ENCODE measurements at places on chromosomes 3 and 15.

- DNase-seq = no peak
These were observed 83.4 kb upstream of the BHLHE40 start for GRCh38 chr3:4895838-4896237.

DNA sequence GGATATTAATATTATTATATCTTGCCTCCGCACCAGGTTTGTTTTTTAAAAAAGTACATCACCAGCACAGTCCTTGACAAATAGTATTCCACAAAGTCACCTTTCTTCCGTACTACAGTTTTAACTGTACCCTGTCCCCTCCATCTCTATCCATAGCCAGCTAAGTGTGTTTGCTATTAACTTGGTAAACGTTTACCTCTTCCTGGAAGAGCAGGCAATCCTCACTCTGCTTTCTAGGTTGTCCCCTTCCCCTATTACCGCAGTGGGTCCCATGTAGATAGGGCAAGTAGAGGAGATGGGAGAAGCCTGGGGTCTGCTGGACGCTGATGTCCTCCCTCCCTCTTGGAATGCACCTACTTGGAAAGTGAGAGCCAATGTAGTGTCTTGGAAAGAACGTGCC, 83.9 kb upstream of the ETV5 start:
- no peak for DNase-seq

GRCh38 chr3:38383156-38383875, 36.7 kb downstream of the XYLB start:
- no peak for DNase-seq

DNA sequence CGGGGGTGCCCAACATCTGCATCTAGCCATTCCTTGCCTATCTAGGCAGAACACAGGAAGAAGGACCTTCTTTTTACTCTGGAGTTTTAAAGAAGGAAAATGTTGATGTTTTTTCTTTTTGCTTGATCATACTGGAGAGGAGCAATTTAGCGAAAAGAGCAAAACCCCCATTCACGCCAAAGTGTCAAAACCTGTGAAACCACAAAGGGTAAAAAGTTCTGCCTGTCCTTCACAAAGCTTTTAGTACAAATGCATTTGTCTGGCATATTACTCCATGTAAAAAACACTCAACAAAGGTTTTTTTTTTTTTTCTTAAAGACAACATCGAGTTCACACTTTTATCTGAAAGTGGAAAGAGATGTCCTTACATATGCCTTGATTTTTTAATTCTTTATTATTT, 214.2 kb upstream of the MRPL3 start:
- DNase-seq = no peak

GRCh38 chr15:89785064-89785773, 9.1 kb downstream of the MESP2 start:
- DNase-seq = no peak

- no peak for DNase-seq
These were observed 362.3 kb downstream of the NR2F2 start for GRCh38 chr15:96692826-96693225.

DNA sequence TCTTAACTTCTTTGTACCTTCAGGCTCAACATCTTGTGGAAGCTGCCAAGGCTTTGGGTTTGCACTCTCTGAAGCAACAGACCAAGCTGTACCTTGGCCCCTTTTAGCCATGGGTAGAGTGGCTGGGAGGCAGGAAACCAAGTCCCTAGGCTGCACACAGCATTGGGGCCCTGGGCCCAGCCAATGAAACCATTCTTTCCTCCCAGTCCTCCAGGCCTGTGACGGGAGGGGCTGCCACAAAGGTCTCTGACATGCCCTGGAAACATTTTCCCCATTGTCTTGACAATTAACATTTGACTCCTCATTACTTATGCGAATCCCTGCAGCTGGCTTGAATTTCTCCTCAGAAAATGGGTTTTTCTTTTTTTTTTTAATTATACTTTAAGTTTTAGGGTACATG, 253.1 kb upstream of the GADL1 start:
- DNase-seq = no peak

DNA sequence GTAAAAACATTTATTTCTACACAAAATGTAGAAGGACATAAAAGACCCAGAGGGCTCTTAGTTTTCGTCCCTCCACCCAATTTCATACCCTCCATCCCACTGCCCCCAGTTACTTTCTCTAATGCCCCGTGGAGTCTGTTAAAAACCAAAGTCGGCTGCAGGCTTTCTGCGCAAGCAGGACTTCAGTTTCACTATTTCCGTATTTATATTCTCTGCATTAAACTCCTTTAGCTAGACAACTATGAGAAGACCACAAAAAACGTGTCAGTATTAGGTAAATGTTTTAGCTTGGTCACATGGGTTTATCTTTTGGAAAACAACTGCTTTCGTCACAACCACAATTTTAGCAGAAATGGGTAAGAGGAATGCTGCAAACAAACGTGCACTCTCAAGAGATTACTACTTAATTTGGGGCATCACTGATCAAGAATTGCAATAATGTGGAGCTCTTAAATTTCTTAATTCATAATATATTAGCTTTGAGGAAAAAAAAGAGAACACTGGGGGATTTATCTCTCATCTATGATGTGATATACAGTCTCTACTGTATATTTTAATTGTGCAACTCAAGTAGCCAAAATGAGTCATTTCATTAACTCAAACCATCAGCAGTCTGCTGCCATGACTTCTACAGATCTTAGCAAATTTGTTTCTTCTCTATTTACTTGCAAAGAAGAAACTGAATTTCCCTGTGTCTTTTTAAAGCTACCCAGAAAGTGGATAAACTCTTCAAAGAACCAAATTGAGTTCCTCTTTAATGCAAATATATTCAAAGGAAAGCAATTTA, 740 bp upstream of the NSMCE3 start:
- DNase-seq = no peak

- DNase-seq = no peak
These were observed 5.5 kb downstream of the GRIP2 start for GRCh38 chr3:14534516-14535191.

- DNase-seq = no peak
These were observed 5.5 kb upstream of the PSMD6 start for GRCh38 chr3:64028754-64029153.

- DNase-seq = peak; percentile 94
These were observed 52.3 kb downstream of the NCEH1 start for GRCh38 chr3:172658344-172659245.

DNA sequence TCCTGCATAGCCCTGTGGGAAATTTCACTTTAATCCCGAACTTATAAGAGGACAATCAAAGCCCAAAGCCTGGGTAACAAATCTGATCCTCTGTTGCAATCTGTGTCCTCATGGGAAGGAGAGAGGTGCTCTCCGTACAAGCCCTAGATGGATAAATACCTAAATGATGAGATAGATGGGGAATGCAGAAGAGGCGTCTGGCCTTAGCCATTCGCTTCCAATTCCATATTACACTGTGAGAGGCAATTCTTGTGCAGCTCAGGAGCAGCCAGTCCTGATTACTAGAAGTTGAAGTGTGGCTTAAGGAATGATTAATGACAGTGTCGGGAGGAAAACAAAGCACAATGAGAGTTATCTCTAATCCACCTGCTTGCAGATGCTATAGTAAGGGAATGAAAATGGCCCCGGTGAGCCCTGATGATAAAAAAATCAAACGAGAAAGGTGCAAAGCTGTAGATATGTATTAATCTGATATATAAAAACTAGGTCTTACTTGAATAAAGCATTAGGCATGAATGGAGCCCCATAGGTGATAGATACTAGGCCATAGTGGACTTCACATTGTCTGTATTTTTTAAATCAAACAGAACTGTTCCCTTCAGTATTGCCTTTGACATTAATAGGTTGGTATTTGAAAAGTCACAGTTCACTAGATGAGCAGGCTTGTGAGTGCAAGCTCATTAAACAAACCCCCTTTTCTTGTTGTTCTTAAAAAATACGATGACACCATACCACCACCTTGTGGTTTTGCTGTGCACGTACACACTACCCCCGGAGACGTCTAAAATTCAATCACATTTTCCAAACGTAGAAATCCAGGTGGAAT, 54.2 kb upstream of the TMCO5A start:
- DNase-seq = peak; percentile 38
